Hindlimb muscle (tissue), 1 donor: ENCODE measurements at places on chromosomes 1 and 21.

- peak; percentile 34 for DNase-seq
Observed at GRCh38 chr1:21607549-21608529, 61.3 kb downstream of the RAP1GAP start.

- DNase-seq: no peak
Observed at GRCh38 chr1:64866689-64867088, 99.7 kb downstream of the JAK1 start.

GRCh38 chr1:44740179-44740617, 561 bp downstream of the KIF2C start:
- no peak for DNase-seq

DNA sequence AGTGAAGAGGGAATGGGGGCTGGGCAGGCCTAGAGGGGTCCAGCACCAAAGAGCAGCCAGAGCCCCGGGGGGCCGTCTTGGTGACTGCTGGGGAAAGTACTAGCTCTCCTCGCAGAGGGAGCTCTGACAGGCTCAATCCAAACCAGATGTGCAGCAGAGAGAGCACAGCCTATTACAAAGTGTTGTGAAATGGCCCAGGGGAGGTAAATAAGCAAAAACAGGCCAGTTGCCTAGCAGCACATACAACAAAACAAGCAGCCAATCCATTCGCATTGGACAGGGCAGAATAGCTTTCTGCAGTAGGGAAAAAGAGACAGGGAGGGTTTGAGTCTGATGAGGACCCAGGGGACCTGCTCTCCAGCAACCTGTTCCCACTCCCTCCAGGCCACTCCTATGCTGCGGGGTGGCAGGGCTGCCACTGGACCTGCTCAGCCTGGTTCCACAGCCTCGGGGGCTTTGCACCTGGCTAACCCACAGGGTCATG, 239.6 kb upstream of the FGGY start:
- peak; percentile 92 for DNase-seq

DNA sequence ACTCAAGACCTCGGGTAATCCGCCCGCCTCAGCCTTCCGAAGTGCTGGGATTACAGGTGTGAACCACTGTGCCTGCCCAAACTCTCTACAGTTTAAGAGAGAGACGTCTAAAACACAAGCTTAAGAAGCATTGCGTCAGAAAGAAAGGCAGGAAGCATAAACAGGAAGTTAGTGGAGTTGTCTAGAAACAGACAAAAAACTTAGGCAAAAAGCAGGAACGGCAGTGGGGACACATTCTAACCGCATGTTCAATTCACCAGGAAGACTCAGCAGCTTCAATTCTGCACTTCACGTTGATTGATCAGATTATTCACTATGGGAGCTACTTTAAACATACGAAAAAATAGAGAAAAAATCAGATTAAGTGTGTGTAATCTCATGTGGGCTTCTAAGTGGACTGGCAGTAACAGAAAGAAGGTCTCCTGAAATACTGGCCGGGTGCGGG, 7.4 kb downstream of the CFAP74 start:
- no peak for DNase-seq

- DNase-seq: no peak
Observed at GRCh38 chr1:161932668-161933067, 91.0 kb downstream of the OLFML2B start.

- DNase-seq: no peak
Observed at GRCh38 chr1:158945061-158945460, 13.7 kb downstream of the PYHIN1 start.

DNA sequence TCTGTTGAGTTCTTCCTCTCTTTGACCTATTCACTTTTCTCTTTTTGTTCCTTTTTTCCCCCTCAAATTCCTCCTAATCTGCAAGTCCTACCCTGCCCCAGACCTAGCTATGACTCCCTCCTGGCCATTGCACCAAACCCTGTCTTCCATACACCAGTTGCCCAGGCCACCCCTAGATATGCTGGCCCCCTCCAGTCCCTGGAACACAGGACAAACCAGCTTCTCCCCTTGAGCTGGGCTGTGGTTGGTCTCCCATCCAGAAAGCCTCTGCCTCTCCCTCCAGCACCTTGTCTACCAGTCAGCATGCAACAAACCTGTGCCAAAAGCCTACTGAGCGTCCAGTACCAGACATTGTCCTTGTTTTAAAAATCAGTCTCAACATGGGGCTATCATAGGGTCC, 59.4 kb downstream of the ELK4 start:
- DNase-seq: no peak

DNA sequence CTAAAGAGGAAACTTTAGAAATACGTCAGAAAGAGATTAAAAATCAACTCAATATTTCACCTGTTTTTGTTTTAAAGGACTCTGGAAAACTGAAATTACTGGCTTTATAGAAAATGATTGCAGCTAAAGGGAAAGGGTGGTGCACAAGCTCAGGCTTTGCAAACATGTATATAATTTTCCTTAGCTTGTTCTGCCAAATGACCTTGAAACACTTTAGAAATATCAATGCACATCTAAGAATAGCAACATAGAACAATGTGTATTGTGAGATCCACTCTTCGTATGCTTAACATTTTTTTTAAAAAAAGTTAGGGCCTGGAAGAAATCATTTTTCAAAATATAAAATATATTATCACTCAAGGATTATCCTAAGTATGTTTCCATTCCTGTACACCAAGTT, 143.9 kb downstream of the NTPCR start:
- no peak for DNase-seq

- DNase-seq: no peak
Observed at GRCh38 chr1:169122976-169123375, 16.5 kb downstream of the ATP1B1 start.
